ENCODE measurements at places on chromosomes 6 and 20. TPM values are rescaled to one million over a fixed set of nuclear protein-coding genes. Genes with fewer than 3 reads are reported as not detected.

The SNX3 gene
- total RNA-seq, result 111 TPM

- H3K4me3 ChIP-seq, result peak overlapping the region; percentile 75
- H3K27me3 ChIP-seq, result no peaks in the 10 kb centered on the region
These were observed 548 bp downstream of the PERP start for GRCh38 chr6:138106665-138107077.

DNA sequence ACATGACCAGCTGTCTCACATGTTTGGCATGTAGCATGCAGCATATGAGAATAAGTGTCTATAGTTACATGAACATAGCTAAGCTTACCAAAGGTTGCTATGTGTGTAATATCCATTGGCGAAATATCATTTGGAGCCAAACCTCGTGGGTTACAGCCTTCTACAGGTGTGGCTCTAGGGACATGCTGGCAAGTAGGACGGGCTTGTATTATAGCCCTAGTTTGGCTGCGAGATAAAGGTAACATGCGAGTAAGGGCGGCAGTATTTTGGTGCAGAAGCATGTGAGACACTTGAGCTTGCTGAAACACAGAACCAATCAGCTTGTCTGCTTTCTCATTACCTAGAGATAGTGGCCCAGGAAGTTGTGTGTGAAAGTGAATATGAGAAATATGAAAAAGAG is 6.5 kb upstream of the ABHD12 start:
- DNase-seq, result no peak
- H3K4me1 ChIP-seq, result no peaks in the 10 kb centered on the region
- no peaks in the 10 kb centered on the region for H3K27me3 ChIP-seq

- H3K4me3 ChIP-seq, result no peak overlapping the region
- peak; percentile 75 for DNase-seq
- H3K36me3 ChIP-seq, result 0 out of 2 replicates have a peak, but pooled peaks cover 15% of the 10 kb centered on the region
- H3K4me1 ChIP-seq, result peaks cover 22% of the 10 kb centered on the region
These were observed 3.3 kb downstream of the LRRC73 start for GRCh38 chr6:43506667-43507471.

The MAFB gene
- 0.22 TPM for total RNA-seq
